OCI-LY7 (cell line): ENCODE measurements at places on chromosomes 11 and 22.

DNA sequence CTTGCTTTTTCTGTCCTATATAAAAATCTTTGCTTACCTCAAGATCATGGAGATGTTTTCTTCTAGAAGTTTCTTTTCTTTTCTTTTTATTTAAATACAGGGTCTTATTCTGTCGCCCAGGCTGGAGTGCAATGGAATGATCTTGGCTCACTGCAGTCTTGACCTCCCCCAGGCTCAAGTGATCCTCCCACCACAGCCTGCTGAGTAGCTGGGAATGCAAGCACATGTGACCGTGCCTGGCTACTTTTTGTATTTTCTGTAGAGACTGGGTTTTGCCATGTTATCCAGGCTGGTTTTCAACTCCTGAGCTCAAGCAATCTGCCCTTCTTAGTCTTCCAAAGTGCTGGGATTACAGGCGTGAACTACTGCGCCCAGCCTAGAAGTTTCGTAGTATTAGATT lies 45.3 kb downstream of the USP35 start:
- DNase-seq, result no peak

DNA sequence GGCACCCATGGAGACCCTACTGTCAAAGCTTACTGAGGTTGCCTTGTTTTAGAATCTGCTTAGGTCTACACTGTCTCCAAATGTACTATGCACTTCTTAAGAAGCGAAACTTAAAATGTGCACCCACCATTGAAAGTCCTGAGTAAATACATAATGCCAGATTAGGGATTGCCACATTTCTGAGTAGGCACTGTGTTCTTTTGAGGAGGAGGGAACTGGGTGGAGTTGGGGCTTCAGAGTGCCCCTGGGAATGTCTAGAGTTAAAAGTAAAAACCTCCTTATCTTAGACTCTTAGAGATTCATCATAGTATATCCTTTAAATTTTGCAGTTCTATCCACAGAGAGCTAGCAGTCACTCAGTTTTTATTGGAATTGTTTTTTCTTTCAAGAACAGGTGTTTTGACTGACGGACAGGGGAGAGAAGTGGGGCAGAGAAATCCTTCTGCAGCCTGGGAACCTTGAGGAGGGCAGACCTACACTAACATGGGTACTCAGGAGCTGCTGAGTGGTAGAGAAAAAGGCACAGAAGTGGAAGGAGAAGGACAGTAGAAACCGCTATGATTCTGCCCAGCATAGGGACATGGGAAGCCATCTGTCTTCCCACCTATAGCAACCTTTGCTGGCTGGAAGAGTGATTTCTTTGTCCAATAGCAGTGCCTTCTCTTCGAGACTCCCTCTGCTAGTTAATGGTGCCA lies 33.4 kb upstream of the MICAL2 start:
- DNase-seq, result no peak

DNA sequence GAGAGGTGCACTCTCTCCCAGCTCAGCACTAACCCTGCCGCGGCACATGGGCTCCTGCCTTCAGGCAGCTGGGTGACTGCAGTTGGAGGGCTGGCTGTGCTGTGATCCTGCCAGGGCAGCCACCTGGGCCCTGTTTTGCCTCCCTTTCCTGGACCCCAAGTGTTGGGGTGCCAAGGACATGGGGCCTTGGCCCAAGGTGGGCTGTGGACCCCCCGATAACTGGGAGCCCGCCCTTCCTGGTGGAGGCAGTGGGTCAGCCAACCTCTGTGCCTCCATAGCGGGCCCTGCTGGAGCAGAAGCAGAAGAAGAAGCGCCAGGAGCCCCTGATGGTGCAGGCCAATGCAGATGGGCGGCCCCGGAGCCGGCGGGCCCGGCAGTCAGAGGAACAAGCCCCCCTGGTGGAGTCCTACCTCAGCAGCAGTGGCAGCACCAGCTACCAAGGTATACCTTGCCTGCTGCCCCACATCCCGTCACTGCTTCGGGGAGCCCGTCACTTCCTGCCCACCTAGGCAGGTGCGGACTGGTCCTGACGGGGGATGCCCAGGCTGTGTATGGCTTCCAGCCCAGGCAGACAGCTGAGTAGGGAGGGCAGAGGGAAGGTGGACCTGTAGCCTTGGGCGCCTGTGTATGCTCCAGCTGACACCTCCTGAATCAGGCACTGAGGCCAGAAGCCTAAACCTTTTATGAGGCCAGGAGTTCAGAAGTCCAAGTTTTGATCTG lies 8.9 kb downstream of the TUB start:
- DNase-seq, result no peak

- DNase-seq, result no peak
These were observed 89.2 kb downstream of the PDE2A start for GRCh38 chr11:72584939-72585597.

DNA sequence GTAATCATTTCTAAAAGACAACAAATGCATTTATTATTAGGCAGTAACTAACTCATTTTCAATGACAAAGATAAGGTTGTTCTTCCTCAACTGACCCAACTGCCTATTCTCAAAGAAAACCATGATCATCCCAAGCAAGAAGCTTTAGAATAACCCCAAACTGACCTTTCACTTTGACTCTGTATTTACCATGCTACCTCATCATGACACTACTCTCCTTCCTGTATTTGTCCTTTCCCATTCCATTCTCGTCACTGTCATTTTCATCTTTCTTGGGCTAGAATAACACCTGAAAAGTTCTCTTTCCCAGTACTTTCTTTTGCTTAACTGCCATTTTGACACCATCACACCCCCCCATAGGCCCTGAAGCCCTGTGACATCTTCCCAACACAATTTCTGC lies 48.3 kb downstream of the TCF20 start:
- no peak for DNase-seq

DNA sequence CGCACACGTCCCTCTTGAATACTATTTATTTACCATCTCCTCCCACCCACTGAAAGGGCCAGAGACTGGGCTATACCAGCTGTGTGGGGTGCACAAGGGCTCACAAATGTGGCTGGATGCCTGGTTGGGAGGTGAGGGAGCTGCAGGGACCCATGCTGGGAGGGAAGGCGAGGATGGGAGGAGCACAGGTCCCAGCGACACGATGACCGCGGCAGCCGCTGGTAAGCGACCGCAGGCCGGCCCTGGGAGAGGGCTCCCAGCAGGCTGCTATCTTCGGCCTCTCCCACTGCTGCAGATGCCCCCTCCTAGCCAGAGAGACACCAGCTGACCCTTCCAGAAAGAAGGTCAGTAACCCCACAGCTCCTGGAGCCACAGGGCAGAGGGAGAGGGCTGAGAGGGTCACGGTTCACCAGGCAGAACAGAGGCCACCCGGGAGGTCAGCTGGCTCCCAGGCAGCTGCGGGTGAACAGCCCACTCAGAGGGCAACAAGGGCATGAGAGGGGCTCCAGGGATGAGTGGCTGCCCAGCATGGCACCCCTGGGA lies 163.9 kb downstream of the CRYBB2 start:
- DNase-seq, result no peak

- no peak for DNase-seq
These were observed 48.7 kb downstream of the CYTH4 start for GRCh38 chr22:37331034-37331428.

DNA sequence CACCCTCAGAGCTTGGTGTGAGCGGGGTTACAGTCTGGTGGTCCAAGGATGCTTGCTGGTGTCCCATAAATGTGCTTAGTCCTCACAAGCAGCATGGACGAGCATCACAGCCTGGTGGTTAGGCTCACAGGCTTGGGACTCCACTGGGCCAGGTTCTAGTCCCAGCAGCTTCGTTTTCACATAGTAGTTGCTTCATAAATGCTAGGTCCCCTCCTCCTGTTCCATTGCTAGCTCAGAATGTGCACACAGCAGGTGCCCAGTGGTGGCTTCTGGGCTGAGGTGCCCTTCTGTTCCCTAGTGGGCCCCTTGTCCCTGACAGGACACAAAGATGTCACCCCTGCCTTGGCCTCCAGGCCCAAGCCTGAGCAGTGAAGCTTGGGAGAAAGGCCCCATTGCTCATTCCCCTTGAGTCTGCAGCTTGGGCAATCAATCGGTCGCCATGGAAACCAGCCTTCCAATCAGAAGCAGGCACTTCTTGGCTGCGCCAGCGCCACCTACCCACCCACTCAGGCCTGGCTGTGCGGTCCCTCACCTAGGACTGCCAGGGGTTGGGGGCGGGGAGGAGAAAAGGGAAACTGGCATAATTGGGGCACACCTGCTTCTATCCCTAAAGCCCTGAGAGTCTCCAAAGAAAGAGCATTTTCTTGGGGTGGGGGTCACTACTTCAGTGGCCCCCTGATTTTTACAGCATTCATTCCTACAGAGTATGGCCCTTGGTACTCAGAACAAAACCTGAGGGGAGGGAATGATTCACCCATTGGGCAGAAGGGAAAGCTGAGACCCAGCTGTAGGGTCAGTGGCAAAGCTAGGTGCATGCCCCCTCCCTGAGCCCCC lies 48.1 kb downstream of the CYTH4 start:
- peak; percentile 87 for DNase-seq

- DNase-seq, result peak; percentile 87
These were observed 29.4 kb upstream of the SORL1 start for GRCh38 chr11:121422675-121423074.

DNA sequence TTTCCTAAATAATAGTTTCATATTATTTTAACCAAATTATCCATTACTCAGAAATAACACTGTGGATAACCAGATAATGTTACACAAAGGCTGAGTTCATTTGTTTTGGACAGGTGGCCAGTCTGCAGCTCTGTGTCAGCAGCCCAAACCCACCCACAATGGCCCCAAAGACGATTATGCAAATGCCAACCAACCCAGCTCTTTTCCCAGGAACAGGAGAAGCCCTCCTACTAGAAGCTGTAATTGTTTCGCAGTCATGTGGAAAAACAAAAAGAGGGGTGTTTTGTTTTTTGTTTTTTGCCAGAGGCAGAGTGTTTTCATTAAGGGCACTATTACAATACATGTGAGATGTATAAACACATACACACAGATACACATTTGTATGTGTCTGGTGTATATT lies 102.1 kb downstream of the FCHSD2 start:
- no peak for DNase-seq
